ENCODE measurements at places on chromosomes 11 and 22.
A peak's percentile ranks its signal among the peaks of the same experiment; 100 is the strongest.

DNA sequence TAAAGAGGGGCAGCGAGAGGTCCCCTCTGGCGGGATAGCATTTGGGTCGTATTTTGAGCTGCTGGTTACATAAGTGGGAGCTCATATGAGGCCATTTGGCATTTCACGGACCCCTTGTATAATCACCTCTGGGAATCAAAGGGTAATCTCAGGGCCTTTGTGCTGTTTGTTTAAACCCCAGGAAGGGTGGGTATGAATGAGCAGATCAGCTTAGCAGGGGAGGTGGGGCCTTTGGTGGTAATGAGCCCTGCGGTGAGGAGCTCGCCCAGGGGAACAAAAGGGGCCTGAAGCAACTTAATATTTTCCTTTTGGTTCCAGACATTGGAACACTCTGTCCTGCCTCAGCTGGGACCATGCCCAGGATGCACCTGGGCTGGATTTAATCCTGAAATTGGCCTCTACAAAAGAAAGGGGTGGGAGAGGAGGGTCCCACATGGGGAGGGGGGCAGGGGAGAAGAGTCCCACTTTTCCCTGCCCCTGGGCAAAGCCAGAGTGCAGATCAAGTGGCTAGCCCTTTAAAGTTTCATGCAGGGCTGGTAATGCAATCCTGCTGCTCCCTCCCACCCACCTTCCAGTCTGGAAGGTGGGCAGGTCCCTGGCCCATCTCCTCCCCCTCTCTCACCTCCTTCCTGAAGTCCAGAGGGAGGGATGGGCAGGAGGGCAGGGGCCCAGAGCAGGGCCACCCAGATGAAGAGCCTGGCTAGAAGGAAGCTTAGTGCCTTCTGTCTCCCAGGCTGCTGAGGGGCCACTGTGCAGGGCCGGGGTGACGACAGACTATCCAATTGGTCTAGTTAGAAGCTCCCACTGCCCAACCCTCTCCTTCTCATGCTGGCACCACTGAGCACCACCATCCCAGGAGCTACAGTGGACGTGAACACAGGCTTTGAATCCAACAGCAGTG is 10.5 kb downstream of the TSKU start:
- no peak for DNase-seq

- no peak for DNase-seq
Observed at GRCh38 chr11:112801817-112802088, 159.5 kb upstream of the NCAM1 start.

DNA sequence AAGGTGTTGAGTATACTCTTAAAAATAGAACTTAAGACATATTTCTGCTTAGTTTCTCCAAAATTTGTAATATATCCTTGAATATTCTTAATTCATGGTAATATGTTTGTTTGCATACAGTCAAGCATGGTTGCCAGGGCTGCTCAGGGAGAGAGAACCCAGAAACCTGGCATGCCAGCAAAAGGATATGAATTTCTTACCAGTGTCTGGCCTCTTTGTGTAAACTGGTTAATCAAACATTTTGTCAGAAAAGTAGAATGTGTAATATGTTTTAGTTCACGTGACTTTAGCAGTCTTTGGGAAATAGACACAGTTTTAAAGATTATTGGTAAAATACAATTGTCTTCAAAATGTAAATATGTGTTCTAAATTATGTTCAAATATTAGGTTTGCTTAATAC is 101.6 kb downstream of the AASDHPPT start:
- no peak for DNase-seq

DNA sequence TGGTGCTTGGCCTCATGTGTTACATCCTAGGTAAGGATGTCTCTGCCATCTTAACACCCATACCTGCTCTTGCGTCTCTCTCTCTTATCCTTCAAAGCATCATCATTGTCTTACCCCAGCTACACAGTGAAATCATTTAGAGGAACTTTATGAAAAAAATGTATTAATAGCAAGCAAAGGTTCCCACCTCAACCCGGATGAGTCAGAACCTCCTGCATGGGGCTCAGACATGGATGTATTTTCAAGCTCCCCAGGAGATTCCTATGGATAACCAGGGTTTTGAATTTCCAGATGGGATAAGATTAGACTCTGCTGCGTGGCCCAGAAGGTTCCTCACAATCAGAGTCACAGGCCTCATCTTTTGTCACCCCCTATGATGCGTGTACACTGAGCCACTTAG is 89.1 kb upstream of the NNMT start:
- no peak for DNase-seq

DNA sequence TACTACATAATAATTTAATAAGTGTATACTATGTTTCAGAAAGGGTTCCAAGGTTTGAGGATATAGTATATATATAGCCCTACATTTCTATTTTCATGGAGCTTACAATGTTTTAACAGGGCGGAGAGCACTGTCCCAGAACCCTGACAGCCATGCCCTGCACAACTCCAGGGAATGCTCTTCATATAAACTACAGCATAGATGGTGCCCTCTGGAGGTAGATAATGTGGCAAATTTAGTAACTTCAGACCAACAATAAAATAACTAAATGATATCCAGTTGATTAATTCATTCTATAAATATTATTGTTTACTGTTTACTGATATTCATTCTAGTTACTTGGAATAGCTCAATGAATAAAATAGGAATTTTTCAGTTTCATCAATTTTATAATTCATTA is 693.7 kb upstream of the CCDC179 start:
- no peak for DNase-seq

- peak; percentile 58 for DNase-seq
Observed at GRCh38 chr11:17476317-17477083, at the start of gene ABCC8. ABCC8 (minus strand) TSS chr11:17476845; CDS start chr11:17476776, 69 bp downstream.

DNA sequence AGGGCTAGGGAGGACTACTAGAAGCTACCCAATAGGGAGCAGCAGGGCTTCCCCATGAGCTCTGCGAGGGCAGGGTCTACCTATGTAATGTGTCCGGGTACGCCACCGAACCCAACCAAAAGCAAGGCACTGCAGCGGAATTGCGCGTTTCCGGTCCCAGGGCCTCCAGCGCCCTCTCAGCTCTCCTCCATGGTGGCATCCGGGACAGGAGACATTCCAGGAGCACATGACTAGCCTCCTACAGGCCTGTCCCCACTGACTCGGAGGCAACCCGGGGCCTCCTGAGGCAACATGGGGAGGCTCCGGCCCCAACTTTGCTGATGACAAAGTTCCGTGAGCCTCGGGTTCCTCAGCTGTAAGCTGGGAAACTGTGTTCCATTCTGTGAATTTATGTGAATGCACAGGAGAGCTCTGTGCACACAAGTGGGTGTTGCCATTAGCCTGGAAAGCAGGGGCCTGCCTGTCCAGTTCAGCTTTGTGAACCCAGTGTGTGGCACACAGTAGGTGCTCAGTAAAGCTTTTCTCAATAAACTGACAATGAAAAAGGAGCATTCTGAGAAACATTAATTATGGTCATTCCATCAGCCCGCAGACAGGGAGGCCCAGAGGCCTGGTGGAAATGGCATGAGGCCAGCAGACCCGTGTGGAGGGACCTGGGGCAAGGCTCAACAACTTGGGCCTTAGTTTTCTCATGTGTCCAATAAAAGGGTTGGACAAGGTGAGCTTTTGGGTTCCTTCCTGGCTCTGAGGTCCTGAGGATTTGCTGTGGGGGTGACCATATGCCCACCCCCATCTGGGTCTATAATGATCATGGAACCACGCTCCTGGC is 50.3 kb downstream of the CHRDL2 start:
- DNase-seq = no peak

- DNase-seq = no peak
Observed at GRCh38 chr11:60455531-60456042, at the start of gene MS4A1. MS4A1 (plus strand) TSS chr11:60455847; CDS start chr11:60462375, 6,528 bp downstream.

DNA sequence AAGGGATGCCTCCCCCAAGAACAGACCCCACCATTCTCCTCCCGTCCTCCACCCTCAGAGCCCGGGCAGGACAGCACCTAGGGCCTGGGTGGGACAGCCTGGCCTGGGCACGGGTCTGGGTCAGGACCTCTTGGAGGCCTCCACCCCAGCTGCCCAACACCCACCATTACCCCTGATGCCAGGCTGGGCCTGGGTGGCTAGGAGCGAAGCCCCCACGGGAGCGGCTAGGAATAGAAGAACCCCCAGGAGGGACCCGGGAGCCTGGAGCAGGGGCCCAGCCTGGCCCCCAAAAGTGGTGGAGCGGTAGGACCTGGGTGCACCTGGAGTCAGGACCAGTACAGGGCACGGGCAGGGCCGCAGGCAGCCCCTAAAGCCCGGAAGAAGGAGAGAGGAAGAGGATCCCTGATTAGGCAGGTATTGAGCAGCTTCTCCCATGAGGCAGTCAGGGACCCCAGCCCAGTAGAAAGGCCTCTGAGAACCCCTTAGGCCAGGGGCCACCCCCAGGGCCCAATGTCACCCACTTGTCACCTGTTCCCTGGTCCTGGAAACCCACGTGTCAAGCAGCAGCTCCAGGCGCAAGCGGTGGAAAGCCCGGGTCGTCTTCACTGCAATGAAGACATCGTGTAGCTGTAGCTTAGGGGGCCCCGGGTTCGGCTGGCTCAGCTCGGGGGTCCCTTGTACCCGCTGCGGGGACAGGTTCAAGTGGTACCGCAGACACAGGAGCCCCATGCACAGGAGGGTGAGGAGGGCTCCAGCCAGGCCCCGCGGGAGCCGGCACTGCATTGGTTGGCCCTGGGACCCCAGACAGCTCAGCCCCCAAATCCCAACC is 575 bp downstream of the MFNG start:
- no peak for DNase-seq

- no peak for DNase-seq
Observed at GRCh38 chr11:19982774-19983495, 177.3 kb downstream of the DBX1 start.

- no peak for DNase-seq
Observed at GRCh38 chr11:110337570-110338193, 41.3 kb upstream of the RDX start.

- DNase-seq = no peak
Observed at GRCh38 chr22:48664586-48664985, 1163.1 kb downstream of the BRD1 start.

DNA sequence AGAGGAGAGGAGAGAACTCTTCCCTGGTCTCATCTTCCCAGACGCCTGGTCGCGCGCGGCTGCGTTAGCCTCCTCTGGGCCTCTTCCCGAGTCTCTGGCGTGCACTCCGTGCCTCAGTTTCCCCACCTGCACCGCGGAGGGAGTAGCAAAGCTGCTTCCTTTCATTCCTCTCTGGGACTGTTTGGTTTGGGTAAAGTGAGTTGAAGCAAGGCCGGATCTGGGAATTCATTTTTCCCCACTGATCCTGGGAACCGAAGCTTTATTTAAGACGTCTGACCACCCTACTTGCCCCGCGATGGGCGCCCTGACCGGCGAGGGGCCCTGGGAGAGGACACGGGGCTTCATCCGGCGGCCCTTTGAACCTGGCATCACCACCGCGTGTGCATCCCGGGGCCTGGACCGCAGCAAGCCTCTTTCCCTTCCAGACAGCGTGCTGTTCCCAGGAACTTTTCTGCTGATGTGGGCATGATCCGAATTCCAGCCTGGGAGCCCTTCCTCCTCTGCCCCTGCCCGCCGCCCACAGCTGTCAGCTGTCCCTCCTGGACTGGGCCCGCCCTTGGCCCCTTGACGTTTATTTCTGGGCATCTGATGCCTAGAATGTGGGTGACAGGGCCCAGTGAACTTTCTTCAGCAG is 758 bp downstream of the LDLRAD3 start:
- no peak for DNase-seq

DNA sequence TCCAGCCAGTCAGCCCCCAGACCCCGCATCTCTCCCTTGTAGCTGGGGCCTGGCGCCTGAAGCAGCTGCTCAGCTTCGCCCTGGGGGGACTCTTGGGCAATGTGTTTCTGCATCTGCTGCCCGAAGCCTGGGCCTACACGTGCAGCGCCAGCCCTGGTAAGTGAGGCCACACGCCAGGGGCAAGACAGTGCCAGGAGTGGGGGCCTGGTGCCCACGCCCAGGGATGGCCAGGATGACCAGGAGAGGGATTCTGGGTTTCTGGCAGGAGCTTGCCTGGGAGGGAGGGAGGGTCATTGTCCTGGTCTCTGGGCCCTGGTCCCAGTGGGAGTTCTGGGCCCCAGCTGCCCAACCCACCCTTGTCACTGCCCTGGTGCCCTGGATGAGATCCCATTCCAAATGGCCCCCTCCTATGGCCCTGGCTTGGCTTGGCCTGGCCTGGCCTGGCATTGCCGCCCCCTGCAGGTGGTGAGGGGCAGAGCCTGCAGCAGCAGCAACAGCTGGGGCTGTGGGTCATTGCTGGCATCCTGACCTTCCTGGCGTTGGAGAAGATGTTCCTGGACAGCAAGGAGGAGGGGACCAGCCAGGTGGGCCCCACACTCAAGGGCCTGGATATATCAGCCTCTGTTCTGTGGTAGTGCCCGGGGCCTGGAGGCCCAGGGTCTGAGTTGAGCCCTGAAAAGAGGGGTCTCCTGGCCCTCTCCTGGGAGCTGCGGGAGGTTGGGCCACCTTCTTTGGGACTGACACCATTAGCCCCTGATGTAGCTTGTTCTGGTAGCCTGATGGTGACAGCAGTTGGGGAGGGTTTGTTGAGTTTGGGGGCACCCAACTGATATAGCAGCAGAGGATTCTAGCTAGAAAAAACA is 3.7 kb downstream of the SLC39A13 start:
- DNase-seq = peak; percentile 86

DNA sequence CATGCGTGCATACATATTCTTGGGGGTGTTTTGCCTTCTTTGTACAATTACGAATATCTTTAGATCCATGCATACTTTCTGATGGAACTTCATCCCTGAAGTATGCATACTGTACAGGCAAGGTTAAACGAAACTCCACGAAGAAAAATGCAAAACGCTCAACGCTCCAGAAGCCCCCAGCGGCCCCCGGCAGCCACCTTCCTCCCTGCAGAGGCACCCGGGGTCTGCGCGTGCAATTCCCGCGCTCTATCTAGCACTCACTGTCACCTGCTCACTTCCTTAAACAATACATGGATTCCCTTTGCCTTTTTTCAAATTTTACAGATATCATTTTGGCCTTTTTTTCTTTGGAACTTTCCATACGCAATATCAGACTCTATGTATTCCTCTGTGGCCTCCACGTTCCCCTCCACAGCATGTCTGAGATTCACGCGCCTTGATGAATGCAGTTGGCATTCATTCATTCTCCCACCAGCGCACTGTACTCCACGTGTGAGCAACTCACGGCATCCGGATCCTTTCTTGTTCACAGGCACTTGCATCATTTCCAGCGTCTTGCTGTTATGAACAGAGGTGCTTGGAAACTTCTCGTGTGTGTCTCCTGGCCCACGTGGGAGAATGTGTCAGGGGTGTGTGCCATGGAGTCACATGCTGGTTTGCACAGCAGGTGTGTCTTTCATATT is 214.3 kb downstream of the CTTN start:
- no peak for DNase-seq

GRCh38 chr22:32324505-32325415 is 32.9 kb upstream of the RFPL3 start:
- no peak for DNase-seq

DNA sequence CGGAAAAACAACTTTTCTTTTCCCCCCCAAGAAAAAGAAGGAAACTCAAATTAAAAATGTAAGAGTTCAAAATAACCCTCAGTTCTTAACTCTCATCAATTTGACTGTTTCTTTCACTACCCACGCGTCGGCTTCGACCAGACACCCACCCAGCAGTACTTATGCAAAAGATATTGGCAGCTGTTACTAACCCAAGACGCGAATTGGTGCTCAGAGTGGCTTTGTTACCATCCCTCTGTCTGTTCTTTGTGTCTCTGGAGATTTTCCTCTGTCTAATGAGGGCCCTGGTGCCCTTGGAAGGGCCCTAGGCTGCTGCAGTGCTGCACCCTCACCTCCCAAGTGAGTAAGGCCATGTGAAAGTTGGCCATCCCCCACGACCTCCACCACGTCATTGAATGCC is 180.5 kb upstream of the NECTIN1 start:
- no peak for DNase-seq

Measured in WTC11 (cell line).